NCI-H69 (cell line): ENCODE measurements at places on chromosomes 16 and 17.

GRCh38 chr17:13531721-13532120, 70.0 kb downstream of the HS3ST3A1 start:
- DNase-seq, result no peak

- DNase-seq, result no peak
These were observed 81.3 kb downstream of the COX10 start for GRCh38 chr17:14150619-14151018.

DNA sequence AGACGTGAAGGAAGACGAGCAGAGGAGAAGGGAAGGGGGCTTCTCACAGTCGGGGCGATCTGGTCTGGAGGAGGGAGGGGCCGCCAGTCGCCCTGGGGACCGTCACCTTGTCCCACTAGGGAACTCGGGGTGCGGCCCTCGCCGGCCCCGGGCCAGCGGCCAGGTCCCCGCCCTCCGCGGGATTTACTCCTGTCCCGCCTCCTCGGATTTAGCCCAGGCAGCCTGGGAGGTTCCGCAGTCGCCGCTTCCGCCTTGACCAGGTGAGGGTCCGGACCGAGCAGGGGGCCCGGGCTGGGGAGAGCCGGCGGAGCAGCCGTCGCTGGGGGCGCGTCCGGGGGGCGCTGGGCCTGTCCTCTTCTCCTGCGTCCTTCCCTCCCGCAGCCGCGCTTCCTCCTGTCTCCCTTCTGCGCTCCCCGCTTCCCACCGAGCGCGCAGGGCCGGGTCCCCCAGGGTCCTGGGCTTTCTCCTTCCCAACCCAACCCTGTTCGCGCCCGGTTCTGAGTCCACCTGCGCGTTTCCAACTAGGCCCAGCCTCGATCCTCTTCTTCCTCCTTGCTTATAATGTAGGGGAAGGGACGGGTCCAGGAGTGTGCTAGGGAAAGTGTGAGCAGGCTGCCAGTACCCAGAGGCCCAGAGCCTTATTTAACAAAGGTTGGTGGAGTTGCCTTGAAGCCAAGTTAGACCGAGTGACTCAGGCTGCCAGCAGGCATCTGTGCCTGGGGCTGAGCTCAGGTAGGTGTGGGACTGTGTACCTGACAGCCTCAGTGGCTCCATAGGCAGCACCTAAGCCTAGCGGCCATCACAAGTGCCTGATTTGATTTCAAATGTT, at the start of gene TNK1:
TNK1 (plus strand) TSS at position 235 of the 829 bp plus-strand sequence. CDS start 1,838 bp downstream, outside the sequence.
- peak; percentile 18 for DNase-seq

GRCh38 chr16:88381820-88382451, 823 bp upstream of the ZNF469 start:
- DNase-seq, result no peak

GRCh38 chr16:14205666-14206065, 134.5 kb downstream of the MRTFB start:
- no peak for DNase-seq

- peak; percentile 65 for DNase-seq
These were observed 167.2 kb downstream of the C16orf78 start for GRCh38 chr16:49540836-49541235.

GRCh38 chr17:50495918-50496317, 12.3 kb upstream of the MYCBPAP start:
- DNase-seq, result no peak

GRCh38 chr16:22194707-22195444, 11.2 kb upstream of the EEF2K start:
- DNase-seq, result no peak

- DNase-seq, result no peak
These were observed 267.8 kb downstream of the ENGASE start for GRCh38 chr17:79342376-79342775.

DNA sequence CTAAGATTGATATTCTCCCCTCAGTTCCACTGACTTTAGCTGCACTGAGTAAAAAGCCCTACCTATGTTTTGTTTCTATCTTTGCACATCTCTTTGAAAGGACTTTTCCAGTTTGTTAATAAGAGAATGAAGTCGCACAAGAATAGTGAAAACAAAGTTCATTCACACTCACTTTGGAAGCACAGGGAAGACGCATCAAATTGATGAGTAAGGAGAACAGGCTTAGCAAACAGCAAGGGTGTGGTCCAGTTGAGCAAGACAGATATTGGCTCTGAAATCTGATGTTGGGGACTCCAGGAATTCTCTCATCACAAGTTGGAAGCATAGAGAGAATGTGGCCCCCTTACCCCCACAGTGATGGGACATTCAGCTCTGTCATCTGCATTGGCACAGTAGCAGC, 221.3 kb downstream of the CDH11 start:
- DNase-seq, result no peak

DNA sequence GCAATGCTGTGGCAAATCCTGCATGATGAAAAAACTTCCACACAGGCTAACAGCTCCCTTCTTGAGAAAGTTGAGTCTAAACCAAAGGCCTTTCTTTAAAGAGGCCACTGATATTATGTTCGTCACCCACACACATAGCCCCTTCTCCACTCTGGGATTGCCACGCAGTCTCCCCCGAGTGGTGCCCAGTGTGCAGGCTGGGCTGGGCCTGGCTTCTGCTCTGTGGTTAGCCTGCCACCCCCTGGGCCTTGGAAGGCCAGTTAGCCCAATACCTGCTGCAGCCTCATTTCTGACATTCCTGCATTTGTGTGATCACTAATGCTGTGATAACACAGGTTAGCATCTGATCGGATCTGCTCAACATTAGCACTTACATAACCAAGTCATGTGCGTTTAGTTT, 44.8 kb downstream of the CDH3 start:
- DNase-seq, result no peak

GRCh38 chr17:40323391-40324381, 14.7 kb downstream of the RARA start:
- no peak for DNase-seq

DNA sequence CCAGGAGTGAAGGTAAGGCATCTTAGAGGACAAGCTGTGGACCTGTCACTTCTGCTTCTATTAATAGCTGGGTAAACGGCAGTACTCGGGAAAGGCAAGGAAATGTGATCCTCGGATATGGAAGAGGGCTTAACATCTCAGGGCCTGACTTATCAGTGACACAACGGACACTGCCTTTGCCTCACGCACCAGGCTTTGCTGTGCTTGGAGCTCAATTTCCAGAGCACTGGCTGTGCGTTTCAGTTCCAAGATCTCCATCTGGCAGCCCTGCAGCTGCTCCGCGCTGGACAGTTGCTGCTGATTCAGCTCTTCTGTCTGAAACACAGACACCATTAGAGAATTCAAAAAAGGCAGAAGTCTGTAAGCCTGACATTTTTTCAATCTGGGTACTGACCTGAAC, 3.5 kb downstream of the KRT40 start:
- no peak for DNase-seq

- no peak for DNase-seq
These were observed 37.8 kb downstream of the TIMM22 start for GRCh38 chr17:1034652-1035210.

DNA sequence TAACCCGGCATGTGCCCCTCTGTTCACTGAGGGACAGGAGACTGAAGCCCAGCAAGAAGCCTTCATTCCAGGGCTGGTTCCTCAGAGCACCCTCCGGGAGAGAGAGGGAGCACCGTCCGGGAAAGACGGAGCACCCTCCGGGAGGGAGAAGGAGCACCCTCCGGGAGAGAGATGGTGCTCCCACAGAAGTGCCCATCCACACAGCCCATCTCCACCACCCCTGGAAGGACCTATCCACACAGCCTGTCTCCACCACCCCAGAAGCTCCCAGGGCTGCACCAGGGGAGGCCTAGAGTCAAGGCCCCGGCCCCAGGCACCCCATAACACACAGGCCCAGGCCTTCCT, 88.6 kb downstream of the ABR start:
- DNase-seq, result no peak

DNA sequence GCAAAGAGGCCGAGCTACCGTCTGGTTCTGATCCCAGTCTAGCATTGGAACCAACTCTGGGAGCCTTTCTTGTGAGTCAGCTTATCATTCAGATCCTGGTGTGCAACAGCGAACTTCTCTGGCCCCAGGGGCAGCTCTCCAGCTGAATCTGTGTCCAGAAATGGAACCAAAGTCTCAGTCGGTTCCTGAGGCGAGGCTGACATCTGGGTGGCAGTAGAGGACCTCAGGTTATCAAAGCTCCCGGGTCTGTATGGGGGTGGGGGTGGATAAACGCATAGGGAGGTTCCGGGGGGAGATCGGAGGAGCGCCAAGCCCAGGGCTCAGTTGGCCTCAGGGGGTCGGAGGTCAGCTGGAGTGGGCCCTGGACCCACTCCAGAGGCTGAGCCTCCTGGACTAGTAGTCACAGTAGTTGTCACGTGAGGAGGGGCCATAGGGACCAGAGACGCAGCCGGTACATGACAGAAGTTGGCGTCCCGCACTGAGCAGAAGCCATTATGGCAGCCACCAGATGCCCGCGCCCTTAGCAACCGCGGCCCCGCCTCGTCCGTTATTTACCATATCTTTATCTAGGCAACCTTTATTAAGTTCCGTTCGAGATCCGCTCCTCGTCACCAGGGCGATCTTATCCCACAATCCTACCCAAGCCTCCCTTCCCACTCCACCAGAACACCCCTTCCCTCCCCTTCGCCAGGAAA, 12.9 kb downstream of the RDM1 start:
- DNase-seq, result no peak

GRCh38 chr17:80720610-80721577, 176.3 kb downstream of the RPTOR start:
- DNase-seq, result peak; percentile 90

- peak; percentile 8 for DNase-seq
These were observed 34.3 kb upstream of the WSCD1 start for GRCh38 chr17:6035801-6036394.

- no peak for DNase-seq
These were observed 213.1 kb downstream of the CEP112 start for GRCh38 chr17:65978871-65979270.

DNA sequence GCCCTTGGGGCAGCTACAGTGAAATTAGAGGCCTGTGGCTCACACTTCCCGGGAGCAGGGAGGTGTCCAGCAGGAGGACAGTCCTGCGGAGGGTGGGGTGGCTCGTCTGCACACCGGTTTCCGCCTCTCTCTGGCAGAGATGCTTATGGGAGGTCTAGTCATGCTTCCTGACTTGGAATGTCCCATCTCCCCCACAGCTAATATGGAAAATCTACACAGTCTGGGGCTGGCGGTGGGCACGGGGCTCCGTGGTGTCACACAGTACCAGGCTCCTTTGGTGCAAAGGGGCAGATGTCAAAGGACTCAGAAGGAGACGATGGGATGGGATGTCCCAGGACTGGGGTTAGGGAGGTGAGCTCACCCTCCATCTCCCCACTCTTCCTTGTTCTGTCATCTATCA, 44.1 kb upstream of the DOC2B start:
- no peak for DNase-seq

DNA sequence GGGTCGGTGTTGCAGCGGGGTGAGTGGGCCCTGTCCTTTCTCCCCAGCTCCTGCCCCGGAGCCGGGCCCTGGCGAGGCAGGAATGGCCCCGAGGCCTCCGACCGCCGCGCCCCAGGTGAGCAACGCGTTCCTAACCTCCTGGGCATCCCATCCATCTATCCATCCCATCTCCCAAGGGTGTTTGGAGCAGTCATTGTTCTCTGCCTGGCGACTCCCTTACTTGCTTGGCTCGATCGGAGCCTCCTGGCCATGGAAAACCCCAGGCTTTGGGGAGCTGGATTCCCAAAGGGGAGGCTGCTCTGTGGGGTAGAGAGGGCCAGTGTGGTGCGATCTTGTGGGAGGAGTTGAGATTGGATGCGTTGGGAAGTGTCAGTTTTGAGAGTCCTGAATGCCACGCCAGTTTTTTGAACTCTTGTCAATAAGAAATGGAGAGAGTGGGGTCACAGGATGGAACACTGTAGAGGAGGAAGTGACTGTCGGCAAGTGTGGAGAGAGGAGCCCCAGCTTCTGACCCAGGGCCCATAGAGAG, 684 bp downstream of the ZFP90 start:
- peak; percentile 46 for DNase-seq

DNA sequence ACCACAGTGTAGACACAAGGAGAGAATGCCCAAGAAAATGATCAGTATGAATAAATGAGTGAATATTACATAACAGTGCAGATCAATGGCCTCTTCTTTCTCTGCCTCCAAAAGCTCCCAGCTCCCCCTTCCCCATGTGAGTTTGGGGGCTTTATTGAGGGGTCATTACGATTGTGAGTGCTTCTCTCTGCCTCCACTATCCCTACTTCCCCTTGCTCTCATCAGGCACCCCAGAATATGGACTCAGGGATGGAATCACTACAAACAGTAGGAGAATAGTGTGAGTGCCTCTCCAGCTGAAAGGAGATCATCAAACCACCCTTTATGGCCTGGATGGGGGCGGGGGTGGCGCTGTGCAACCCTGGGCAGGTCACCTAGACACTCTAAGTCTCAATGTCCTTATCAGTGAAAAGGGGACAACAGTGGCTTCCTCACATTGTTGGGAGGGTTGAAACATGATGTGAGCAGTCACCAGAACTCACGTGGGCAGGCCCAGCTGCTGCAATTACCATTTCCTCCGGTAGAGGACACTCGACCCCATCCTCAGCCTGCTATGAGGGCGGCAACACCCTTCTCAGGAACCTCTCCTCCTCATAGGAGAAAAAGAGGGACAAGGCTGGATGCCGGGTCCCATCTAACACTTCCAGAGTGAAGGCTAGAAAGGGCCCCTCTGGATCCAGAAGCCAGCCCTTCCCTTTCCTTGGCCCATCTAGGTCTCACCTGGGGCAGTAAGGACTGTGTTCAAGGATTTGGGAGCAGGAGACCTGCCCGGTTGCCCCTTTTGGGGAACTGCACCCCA, 2.1 kb upstream of the EPOP start:
- DNase-seq, result peak; percentile 85

DNA sequence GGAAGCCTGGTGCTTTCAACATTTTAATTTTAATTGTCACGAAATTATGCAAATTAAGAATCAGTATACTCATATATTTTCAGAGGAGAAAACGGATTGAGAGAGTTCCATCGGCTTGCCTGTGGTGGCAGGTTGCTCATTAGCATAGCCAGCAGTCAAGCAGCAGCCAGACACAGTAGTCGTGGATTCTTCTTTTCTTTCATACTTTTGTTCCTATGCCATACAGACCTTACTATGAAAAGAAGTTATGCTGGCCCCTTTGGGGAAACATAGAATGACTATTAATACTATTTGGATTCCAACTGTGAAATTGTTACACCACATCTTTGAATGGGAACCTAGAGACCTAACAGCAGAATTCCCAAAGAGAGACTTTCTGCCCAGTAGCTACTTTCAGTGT, 617.7 kb upstream of the CA10 start:
- no peak for DNase-seq

GRCh38 chr17:70336411-70336810, 167.1 kb downstream of the KCNJ2 start:
- DNase-seq, result no peak
